Neuronal stem cell (in vitro differentiated cells): ENCODE measurements at places on chromosomes 4 and X.

- no peak for DNase-seq
These were observed 34.4 kb upstream of the SH3RF1 start for GRCh38 chr4:169305173-169305572.

DNA sequence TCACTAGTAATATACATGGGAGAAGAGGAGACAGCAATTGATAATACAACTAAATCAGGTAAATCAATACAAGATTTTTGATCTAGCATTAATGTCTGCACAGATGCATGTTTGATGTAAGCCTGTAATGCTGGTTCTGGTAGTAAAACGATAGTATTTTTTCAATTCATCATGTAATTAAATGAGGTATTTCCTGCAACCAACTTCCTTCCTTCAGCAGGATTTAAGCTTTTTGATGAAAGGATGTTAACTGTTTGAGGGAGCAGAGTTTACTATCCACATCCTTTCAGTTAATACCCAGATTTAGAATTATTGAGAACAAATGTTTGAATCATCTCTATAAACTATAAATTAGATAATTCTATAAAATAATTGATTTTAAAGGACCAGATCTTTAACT is 31.4 kb upstream of the NFKB1 start:
- no peak for DNase-seq

DNA sequence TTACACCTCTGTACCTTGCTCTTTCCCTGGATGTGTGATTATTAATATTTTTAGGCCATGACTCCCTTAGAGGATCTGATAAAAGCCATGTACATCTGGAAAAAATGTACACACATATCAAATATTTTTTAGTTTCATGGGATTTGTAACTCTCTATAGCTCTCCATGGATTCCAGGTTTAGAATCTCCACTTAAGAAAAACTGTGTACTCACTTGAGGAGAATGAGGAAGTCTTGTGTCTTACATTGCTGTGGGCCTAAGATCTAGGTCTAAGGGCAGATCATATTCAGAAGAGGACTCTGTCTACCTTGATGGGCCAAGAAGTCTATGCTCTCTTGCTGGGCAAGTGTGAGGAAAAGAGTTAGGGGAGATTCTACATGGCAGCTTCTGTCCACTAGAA is 98.0 kb downstream of the RRAGB start:
- DNase-seq = no peak

DNA sequence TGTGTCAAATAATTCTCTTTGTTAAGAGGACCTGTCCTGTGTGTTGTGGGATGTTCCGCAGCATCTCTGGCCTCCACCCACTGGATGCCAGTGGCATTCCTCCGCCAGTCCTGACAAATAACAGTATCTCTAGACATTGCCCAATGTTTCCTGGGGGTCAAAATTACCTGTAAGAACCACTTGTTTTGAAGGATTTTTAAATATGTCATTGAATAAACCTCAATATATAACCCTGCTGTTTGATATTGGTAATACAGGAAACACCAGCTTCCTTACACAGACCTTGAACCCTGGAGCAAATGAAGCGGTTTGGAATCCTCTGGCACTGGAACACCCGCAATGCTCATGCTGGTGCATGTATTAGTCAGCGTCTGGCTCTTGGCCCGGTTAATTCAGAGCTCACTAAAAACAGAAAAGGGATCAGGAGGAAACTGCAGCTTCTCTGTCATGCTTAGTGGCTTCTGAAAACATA is 101.3 kb downstream of the TBL1X start:
- DNase-seq = no peak

- DNase-seq = no peak
These were observed 547.0 kb upstream of the LCORL start for GRCh38 chr4:18568600-18568999.
